AG08395 (cell line): ENCODE measurements at places on chromosomes 2 and 18.
A peak's percentile ranks its signal among the peaks of the same experiment; 100 is the strongest.

DNA sequence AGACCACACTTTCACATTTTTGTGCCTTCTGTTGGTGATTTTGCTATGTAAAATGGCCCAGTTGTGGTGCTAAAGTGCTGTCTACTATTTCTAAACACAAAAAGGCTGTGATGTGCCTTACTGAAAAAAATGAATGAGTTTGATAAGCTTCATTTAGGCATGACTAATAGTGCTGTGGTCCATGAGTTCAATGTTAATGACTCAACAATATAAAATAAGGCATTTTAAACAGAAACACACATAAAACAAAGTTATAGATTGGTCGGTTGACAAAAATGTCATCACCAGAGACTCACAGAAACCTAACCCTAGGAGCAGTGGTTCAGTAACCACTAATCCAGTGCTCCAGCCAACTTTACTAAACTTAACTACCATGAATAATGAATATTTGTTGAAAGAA lies 160.0 kb downstream of the DNAH6 start:
- peak; percentile 54 for DNase-seq

GRCh38 chr2:177551989-177552421 lies 159.4 kb downstream of the AGPS start:
- DNase-seq, result no peak

DNA sequence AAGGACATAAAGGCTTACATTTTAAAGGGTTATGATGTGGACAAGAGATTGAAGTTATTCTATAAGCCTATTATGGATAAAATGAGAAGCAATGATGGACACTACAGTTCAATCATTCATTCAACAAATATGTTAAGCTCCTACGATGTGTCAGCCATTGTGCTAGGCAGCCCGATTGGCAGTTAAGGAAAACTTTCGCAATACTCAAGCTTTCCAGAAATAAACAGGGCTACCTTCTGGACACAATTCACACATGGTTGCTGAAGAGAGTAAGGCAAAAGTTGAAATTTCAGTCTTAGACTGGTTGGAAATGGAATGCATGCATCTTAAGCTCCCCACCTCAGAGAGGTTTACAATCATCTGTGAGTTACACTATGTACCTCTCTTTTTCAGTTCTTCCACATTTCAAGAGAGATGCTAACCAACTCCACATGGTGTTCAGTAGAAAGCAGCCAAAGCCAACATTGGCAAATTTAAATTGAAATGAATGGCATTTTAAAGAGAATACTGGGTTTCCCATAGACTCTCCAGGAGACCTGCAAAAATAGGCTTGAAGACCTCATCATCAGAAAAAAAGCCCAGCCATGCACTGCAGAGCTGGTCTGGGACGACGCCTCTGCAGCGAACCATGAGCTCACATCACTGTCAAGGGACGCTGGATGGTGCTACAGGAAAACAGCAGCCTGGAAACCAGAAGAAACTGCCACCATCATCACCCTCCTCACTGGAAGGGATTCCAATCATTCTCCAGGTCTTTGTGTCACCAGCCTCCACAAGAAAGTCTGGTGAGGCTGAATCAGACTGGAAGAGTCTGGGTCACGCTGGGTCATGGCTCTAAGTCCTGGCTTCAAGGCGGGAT lies 276.3 kb downstream of the AFF3 start:
- peak; percentile 14 for DNase-seq

DNA sequence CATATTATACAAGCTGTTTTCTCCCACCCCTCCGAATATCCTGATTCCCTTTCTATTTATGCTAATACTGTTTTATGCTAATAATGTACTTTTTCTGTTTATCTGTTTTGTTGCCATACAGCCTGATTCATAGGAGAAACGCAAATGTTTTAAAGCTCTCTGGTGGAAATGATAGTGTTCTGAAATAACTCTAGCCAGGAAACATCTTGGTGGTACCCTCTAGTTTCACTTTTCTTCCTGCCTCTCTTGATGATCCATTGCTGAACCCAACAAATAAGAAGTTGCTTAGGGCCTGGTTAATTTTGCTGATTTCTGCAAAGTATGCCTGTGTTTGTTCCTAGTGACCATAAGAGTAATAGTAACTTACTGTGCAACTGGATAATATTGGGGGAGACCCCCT lies 148.4 kb upstream of the KCTD1 start:
- no peak for DNase-seq

DNA sequence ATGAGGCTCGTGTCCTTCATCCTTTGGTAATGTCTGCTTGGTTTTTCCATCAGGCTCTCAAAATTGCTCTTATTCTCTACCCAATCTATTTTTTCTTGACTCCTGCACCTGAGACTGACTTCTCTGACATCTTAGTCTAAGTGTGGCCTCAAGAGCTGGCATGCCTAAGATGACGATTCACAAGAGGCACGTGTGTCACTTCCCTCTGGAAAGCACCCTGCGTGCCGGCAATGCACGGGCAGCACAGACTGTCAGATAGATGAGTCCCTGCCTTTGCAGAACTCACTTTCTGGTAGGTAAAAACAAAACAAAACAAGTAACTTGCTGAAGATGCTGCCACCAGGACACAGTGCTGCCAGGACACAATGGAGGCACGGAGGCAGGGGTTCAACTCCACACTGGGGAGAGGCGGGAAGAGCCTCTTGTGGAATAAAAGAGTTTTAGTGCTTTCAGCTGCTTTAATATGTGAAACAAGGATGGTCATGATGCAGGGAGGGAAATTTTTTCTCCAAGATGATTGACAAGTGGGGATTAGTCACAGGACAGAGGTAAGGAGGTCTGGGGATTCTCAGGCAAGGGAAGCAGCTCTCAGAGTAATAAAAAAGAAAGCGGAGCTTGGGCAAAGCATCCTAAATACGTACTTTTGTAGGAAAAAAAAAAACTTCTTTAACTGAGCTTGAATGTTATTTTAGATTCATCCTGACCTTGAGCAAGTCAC lies 27.3 kb downstream of the CYB5A start:
- DNase-seq, result no peak

GRCh38 chr2:55811048-55811447 lies 112.5 kb downstream of the EFEMP1 start:
- peak; percentile 29 for DNase-seq

DNA sequence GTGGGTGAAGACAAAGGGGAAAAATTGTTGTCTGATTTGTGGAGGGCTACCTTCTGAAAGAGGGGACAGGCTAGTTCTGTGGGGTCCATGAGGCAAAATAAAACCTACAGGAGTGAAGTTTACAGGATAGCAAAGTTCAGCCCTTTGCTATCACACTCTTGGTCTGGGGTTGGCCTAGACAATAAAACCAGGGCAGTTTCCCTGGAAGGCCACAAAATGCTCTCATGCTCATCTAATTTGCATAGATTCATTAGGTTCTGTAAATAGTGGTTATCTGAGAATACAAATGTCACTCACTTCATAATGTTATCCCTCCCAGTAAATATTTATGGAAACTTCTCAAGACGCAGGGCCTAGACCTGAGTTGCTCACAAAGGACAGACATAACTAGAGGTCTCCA lies 63.6 kb downstream of the INSIG2 start:
- no peak for DNase-seq

- DNase-seq, result no peak
Measured at GRCh38 chr2:115422004-115422634, 979.7 kb downstream of the DPP10 start.

DNA sequence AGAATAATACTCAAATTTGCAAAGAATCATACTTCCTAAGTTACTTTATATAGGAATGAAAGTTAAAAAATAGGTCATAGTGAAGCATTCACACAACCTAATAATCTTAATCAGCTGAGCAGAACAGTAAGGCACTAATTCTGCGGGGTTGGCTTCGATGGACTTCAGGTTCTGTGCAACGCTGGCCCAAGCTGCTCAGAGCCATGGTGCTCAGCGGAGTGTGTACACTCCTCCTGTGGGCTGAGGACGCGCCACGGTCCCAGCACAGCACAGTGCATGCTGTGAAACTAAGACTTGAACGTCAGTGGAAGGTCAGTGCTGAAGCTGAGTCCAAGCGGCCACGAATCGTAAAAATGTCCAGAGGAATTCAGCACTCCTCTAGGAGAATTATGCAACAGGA lies 66.7 kb downstream of the MYT1L start:
- DNase-seq, result no peak

- DNase-seq, result no peak
Measured at GRCh38 chr2:65608466-65608865, 176.1 kb upstream of the SPRED2 start.

- no peak for DNase-seq
Measured at GRCh38 chr18:58354051-58354450, 274.8 kb downstream of the ALPK2 start.

GRCh38 chr18:51257150-51257549 lies 59.7 kb upstream of the MEX3C start:
- no peak for DNase-seq

GRCh38 chr18:24988253-24988840 lies 363.6 kb downstream of the ZNF521 start:
- DNase-seq, result no peak

- DNase-seq, result no peak
Measured at GRCh38 chr2:79159030-79159429, 523 bp downstream of the REG3A start.

- DNase-seq, result no peak
Measured at GRCh38 chr18:11544060-11544633, 65.2 kb upstream of the SLC35G4 start.

DNA sequence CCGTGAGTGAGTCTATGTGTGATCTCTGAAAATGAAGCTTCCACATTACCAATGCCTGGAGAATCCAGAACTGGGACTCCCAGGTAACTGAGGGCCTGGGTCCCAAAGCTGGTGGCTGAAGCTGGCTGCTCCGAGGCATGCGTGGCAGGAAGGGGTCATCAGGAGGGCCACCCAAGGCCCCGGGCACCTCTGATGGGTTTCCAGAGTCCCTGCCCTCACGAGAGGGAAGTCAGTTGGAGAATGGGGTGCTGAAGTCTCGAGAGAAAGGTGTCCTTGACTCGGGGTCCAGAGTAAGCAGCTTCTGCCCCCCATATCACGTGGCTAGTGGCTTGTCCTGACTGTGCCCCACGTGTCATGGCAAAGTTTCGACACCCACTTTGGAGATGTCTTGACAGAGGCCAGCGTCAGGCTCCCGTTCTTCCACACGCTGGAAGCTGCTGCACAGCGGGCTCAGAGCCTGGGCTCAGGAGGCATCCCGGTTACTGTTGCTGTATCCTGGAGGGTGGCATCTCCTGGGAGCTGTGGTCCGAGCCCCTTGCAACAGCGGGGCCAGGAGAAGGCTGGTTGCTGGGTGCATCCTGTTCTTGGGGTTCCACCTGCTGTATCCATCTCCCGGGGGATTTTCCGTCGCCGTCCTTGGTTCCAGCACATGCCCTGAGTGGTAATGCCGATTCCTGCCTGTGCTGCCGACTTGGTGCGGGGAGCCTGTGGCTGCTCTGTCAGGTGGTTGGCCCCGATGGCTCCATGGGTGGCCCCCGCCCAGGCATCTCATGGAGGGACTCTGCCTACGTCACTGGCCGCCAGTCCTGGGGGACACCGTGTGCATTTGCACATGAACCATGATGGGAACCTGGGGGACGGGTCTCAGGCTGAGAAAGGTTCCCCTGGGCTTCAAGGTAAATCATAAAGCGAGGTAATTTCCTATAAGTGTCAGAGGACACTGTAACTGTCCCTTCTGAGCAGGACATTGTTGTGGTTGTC lies 183.3 kb upstream of the HDAC4 start:
- DNase-seq, result no peak

- DNase-seq, result no peak
Measured at GRCh38 chr2:137138263-137138662, 372.9 kb downstream of the THSD7B start.

- no peak for DNase-seq
Measured at GRCh38 chr2:240585101-240585500, 1.4 kb upstream of the CAPN10 start.

DNA sequence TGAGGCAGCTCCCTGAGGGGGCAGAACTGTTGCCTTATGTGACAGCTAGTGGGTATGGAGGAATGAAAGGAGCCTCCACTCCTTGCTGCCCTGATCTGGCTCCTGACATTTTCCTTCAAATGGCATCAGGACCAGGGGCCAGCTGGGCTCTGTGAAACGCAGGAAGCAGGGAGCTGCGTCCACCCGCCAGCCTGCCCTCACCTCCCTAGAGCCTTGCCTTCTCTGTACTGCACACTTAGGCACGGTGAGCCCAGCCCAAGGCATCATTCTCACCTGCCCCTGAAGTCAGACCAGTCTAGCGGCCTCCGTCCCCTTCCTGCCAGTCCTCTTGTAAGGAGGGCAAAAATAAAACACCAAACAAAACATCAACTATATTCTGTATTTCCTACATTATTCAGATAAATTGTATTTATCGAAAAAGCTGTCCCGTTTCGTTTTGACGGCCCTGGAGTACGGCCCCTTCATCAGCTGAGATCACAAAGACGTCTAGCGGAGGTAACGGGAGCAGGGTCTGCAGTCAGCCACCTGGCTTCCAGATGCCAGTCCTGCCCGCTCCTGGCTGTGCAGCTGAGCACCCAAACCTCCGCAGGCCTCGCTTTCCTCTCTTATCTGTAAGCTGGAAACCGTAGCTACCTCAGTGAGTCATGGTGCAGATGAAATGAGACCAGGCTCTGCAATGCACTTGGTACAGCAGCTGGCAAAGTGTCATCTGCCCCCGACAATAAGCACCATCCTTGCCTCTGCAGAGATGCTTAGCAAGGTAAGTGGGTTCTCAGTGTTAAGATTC lies 6.9 kb upstream of the CTDP1 start:
- DNase-seq, result no peak

- peak; percentile 20 for DNase-seq
Measured at GRCh38 chr2:232139786-232140562, 178.5 kb downstream of the DIS3L2 start.

- DNase-seq, result no peak
Measured at GRCh38 chr2:190840569-190841172, 40.0 kb upstream of the GLS start.

GRCh38 chr18:75489493-75490190 lies 62.1 kb upstream of the SMIM21 start:
- peak; percentile 87 for DNase-seq

- peak; percentile 92 for DNase-seq
Measured at GRCh38 chr2:8543383-8544170, 138.3 kb upstream of the ID2 start.

DNA sequence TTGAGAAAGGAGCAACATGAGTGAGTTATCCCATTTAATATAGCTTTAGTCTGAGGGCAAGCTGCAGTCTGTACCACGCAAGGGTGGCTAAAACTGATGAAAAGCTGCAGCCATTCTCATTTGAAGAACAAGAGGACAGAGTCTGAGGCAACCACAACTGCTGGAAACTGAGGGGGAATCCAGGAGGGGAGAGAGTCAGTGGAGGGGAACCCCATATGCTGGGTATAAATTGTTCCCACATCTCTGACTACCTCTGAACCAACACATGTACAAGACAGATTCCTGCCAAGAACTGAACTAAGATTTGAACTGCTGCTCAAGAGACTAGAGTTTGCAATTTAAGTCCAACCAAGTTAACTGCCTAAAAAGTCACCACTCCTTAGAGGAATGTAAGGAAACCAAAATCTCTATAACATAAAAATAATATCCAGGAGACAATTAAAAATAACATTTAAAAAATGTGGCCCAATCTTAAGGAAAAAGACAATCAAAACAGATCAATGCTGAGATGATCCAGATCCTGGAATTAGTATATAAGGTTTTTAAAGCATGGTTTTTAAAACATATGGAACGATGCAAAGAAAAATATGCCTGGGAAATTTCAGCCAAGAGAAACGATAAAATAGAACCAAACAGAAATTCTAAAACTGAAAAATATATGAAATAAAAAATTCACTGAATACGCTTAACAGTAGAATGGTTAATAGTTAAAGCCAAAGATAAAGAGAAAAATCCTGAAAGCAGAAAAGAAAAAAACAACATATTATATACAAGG lies 11.2 kb downstream of the CWC22 start:
- no peak for DNase-seq

GRCh38 chr2:52113338-52113737 lies 1081.4 kb upstream of the NRXN1 start:
- DNase-seq, result no peak
